NCI-H1048 (cell line): ENCODE measurements at places on chromosomes 12 and 14.

DNA sequence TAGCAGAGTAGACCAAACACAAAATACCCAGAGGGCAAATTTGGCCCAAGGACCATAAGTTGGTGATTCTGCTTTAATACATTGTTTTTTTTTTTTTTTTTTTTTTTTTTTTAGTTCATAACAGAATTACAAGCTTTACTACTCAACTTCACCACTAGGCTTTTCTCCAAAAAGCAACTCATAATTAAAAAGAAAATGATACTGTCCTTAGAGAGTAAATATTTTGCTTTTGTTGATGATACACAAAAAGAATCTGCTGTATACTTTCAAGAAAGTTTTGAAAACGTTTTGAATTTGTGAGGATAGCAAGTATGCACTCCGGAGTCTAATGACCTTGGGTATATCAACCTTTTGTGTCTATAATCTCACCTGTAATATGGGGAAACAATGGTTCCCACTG is 68.9 kb upstream of the LMO3 start:
- DNase-seq, result no peak

GRCh38 chr12:89985935-89986334 is 277.3 kb upstream of the ATP2B1 start:
- no peak for DNase-seq

DNA sequence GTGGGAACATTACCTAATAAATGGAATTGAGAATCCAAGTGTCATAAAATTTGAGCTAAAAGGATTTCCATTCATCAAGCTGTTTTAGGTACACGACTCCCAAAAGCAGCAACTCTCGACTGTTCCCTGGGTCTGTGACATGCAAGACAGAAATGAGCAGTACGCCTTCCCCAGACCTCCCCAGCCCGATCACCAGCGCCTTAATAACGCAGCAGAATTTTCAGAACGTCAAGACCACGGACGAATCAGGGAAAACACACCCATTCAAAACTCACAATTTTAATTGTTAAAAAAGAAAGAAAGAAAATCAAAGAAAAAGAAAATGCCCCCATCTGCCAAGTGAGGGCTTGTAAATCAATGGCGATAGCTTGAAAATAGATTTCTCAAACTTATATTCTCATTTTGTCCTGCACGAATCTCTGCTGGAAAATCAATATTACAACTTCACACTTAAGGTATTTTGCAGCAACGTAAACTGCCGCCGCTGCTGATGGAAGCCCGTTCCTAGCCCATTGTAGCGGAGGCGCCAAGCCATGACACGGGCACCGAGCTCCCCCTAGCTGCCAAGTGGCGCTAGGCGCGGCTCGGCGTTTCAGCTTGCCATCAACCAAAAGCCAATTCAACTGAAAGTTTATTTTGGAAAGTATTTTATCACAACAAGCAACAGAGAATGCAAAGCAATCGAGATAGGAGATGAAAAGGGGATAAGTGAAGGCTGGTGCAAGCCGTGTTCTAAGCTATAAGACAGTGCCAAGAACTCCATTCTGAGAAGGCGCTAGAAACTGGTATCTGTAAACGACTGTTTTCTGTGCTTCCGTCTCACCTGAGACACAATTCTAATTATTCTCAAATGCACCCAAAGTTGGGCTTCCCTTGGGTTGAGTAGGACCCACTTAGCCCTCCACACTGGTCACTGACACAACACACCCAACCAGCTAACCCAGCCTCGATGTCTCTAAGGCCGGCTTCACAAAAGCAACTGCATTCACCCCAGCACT is 5.5 kb downstream of the BCL11B start:
- DNase-seq, result peak; percentile 14

GRCh38 chr14:103155010-103155409 is 31.7 kb downstream of the TNFAIP2 start:
- no peak for DNase-seq
